ENCODE measurements at places on chromosomes 1 and 21.
A peak's percentile ranks its signal among the peaks of the same experiment; 100 is the strongest.

DNA sequence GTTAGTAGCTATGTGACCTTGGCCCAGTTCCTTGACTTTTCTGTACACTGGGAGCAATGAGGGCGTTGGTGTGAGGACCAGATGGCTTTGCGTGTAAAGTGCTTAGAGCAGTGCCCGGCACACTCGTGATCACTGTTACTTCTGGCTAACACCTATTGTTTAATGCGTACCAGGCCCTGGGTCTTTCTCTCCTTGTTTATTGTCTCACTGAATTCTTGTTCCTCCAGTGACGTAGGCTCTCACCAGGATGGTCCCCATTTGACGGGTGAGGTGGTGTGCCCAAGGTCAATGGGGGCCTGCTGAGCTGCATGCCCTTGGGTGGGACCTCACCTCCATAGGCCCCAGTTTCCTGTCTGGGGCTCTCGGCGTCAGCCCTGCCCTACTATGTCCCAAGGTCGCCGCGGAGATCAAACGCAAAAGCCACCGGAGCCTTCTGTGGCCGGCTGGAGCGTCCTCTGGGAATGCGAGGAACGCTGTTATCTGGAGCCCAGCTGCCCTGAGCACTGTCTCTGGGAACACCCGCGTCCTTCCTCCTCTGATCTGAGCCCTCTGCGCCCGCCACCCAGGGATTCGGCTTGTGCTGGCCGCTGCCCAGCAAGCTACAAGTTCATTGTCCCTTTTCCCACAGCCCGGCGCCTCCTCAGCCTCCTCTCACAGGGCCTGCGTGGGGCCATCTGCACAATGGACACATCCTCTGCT lies 28.9 kb downstream of the ALPL start:
- H3K36me3 ChIP-seq: no peaks in the 10 kb centered on the region
- H3K27ac ChIP-seq: no peak overlapping the region
- no peak overlapping the region for H3K4me3 ChIP-seq
- no peak for DNase-seq

- DNase-seq: no peak
- no peaks in the 10 kb centered on the region for H3K4me1 ChIP-seq
- no peak overlapping the region for H3K27ac ChIP-seq
- H3K4me3 ChIP-seq: no peak overlapping the region
Observed at GRCh38 chr1:22408230-22408629, 43.4 kb upstream of the ZBTB40 start.

- no peak for DNase-seq
- H3K27me3 ChIP-seq: no peaks in the 10 kb centered on the region
- no peak overlapping the region for H3K4me3 ChIP-seq
- H3K4me1 ChIP-seq: peaks cover 34% of the 10 kb centered on the region
Observed at GRCh38 chr1:201697174-201697573, 131.8 kb upstream of the IPO9 start.

GRCh38 chr1:172832006-172832725 lies 173.3 kb downstream of the FASLG start:
- no peaks in the 10 kb centered on the region for H3K36me3 ChIP-seq
- H3K27ac ChIP-seq: no peak overlapping the region
- DNase-seq: no peak

DNA sequence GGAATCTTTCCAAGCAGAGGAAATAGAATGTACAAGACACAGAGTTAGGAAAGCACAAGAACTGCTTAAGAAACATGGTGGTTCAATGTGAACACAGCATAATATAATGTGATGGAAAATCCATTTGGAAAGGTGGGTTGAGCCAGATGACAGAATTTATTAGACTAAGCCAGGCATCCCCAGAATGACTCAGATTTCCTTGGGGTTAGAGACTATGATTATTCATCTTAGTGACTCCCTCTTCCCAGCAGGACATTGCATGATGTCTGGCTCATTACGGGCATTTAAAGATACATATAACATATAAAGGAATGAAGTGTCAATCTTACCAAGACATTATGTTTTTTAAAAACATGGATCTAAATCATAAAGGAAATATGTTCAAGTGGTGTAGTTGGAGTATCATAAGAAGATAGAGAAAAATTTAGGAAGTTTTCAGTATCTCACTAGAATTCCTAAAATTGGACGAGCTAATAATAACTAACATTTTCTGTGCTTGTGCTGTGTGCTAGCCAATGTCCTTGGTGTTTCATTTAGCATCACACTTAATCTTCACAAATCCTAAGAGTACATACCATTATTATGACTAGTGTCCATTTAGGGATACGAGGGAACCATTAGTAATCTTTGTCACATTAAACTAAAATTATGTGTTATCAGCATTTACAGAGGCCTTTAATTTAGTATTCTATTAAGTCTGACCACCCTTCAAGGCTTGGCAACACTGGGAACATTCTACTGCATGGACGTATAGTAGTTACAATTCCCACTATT lies 41.0 kb upstream of the ST6GALNAC5 start:
- no peaks in the 10 kb centered on the region for H3K36me3 ChIP-seq
- no peaks in the 10 kb centered on the region for H3K4me1 ChIP-seq

DNA sequence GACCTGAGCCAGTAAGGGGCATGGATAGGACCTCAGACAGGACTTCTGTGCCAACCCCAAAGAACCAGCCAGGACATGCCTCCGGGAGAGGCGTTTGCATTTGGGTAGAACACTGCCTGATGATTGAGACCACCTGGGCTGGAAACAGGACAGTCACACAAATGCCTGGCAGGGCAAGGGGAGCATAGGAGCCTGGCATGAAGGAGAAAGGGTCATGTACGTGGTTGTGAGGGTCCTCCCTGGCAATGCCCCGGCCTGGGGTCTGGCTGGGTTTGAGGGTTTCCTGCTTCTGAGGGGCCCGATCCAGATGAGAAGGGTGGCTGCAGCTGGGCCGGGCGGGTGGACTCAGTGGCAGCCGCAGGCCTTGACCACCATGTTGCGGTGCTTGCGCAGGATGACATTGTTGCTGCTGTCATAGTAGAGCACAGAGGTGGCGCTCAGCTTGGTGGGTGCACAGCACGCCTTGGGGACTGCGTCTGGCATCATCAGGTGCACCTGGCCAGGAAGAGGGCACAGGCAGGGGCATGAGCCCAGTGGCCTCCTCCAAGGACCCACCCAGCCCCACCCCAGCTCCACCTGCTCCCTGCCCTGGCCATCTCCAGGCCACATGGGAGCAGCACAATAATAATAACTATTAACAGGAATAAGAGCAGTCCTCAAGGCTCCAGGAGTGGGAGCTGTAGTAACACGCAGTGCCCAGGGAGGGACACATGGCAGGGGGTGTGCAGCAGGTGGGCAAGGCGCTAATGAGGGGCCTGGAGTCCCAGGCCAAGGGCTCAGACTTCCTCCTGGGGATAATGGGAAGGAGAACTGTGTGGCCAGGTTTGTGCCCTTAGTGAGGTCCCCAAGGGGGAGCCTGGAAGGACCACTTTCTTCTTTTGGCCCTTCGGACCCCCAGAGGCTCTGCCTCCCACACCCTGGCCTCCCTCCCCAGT lies 10.8 kb downstream of the OXCT2 start:
- H3K36me3 ChIP-seq: no peaks in the 10 kb centered on the region
- H3K27ac ChIP-seq: no peak overlapping the region
- DNase-seq: no peak
- H3K4me1 ChIP-seq: no peaks in the 10 kb centered on the region

DNA sequence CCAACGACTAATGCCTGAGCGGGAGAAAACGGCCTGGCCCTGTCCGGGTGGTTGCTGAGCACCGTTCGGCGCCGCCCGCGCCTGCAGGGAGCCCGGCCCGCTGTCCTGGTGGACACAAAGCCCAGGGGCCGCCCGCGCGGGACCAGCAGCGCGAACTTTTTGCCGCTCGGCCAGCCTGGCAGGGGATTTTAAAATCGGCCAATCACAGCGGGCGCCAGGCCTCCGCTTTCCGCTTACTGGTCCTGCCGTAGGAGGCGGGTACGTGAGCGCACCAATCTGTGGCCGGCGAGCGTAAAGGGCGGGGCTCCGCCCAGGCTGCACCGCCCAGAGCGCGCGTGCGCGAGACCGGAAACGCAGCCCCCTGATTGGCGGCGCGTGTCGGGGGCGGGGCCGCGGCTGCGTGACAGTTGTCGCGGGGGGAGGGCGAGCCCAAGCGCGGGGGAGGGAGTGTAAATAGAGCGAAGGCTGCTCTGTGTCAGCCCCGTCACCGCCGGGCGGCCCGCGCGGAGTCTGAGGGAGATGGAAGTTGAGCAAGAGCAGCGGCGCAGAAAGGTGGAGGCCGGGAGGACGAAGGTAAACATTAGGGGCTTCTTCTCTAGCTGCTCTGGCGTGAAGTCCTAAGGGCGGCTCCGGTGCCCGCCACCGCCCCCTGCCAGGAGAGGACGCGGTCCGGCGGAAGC lies at the start of the genes C21orf58 and PCNT:
Gene C21orf58 (minus strand): TSS at position 161 of the 680 bp plus-strand sequence. CDS start 1,132 bp downstream, outside the sequence.
Gene PCNT (plus strand): TSS at position 447 of the 680 bp plus-strand sequence. CDS start 73 bp downstream, at position 520.
- H3K36me3 ChIP-seq: no peaks in the 10 kb centered on the region
- no peaks in the 10 kb centered on the region for H3K27me3 ChIP-seq
- peak; percentile 99 for DNase-seq
- H3K4me1 ChIP-seq: peaks cover 32% of the 10 kb centered on the region
- peak within 1 kb of the TSS; percentile 99 for H3K4me3 ChIP-seq

Data from neural progenitor cell (in vitro differentiated cells).